ENCODE measurements at places on chromosomes 7 and 10.

- no peak for DNase-seq
Measured at GRCh38 chr7:98177553-98177952, 33.7 kb upstream of the BHLHA15 start.

DNA sequence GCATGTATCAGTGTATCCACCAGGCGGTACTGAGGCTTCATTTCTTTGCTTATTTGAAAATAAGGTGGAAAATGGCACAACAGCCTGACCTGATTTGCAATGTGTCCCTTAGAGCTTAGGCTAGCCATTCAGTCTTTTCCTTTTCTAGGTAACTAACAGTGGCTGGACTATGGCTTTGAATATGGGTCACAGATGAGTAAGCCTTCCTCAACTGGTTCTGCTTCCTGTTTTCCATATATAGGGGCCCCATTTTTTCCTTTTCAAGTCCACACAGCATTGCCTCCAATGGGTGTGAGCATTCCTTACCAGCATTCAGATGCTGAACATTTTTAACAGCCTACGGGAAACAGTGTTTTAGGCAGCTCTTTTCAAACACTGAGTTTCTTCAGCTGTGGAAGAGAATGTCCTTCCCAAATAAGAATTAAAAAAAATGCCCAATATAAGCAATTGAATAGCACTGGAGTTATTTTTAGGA lies 3.9 kb upstream of the ITGB1 start:
- DNase-seq, result no peak

DNA sequence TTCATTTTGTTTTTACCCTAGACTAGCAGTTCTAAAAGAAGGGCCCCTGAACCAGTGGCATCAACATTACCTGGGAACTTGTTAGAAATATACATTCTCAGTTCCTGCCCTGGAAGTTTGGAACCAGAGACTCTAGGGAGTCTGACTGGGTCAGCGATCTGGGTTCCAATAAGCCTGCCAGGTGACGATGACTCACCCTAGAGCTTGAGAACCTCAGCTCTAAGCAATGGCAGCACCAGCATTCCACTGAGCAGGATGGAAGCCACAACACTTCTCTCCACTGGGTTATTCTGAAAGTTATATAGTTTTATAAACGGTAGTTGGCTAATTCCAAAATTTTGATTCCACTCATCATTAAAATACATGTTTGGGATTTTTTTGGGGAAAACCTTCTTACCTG lies 97.0 kb upstream of the AMPH start:
- no peak for DNase-seq

DNA sequence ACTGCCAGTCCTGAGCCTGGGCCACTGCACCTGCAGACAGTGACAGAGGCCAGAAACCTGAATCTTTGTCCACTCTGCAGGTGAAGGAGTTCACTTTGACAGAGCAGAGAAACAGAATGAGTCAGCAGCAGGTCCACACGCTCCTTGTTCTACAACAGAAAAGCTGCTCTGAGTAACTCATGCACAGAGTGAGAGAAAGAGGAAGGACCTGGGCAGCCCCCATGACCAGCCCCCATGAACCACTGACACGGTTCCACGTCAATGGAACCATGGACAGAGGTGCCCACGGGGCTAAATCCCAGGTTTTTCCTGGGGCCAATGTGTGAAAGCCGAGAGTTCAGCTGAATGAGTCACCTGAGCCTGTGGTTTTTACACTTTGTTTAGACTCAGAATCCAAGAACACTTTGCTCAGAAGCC lies 40.8 kb upstream of the CTBP2 start:
- DNase-seq, result no peak

- no peak for DNase-seq
Measured at GRCh38 chr7:90607196-90607595, 11.1 kb downstream of the CDK14 start.

DNA sequence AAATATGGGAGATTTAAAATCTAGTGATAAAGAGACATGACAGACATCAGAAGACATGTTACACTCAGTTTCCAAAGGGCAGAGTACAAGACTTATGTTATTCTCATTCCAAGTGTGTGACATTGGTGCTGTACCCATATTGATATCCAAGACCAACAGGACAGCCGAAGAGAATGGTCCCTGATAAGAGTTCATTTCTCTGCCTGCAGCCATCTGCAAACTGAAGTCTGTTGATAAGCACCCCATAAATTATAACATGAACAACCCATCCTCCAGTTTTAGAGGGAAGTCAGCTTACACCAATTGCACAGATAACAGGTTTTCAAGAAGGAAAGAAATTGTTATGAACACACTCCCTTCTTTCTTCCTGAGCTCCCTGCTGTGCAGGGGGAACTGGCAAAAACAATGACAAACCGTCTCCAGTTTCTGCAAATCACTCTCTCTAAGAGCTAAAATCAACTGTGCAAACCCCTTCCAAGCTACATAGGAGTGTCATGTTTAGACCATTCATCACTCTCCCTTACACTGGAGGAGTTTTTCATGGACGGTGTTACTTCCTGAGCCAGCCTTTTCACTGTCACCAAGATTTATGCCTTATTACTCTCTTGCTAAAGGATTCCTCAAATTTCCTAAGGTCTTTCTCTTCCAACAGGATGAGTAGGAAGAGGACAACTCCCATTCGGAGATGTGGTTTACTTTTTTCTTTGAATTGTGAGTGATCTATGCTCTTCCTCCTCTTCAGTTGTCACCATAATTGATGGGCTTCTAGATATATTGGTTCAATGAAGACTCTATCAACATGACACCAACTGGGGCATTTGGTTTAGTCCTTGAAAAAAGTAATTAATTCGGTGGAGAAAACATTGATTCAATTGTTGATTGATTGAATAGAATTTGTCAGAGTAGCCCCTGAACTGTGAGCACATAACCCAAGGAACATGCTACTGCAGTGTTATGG lies 80.3 kb upstream of the FAM171A1 start:
- DNase-seq, result no peak
